ENCODE measurements at places on chromosomes 1 and 21. TPM values are rescaled to one million over a fixed set of nuclear protein-coding genes. Genes with fewer than 3 reads are reported as not detected.

FAM131C gene
- 0.11 TPM for total RNA-seq

WDR64 gene
- total RNA-seq = not detected

RUNX3 gene
- 2.5 TPM for total RNA-seq

PLEKHA6 gene
- total RNA-seq = 1.5 TPM

INTS7 gene
- total RNA-seq = 14.9 TPM

GNL2 gene
- 55.4 TPM for total RNA-seq

TNFRSF8 gene
- 0.22 TPM for total RNA-seq

PLD5 gene
- total RNA-seq = 4.9 TPM

FNDC10 gene
- 8.7 TPM for total RNA-seq

FNDC5 gene
- 0.96 TPM for total RNA-seq

FCRL4 gene
- total RNA-seq = 0.48 TPM

CLCNKB gene
- 0.36 TPM for total RNA-seq

Measured in astrocyte (in vitro differentiated cells and primary cell).